Mucosa of descending colon (tissue), 3 donors: ENCODE measurements at places on chromosomes 11 and 22. TPM values are rescaled to one million over a fixed set of nuclear protein-coding genes. Genes with fewer than 3 reads are reported as not detected.

Gene PATE4
- not detected for total RNA-seq

Gene C1QTNF5
- 9.3 TPM for total RNA-seq

Gene TBX1
- total RNA-seq, result 0.90 TPM

Gene EHF
- total RNA-seq, result 125 TPM

Gene OTOG
- total RNA-seq, result not detected
